Stimulated activated CD4-positive, alpha-beta T cell treated with anti-CD3 and anti-CD28 coated beads, Interleukin-15, amount 100 ng/mL, for 1 hour (primary cell): ENCODE measurements at places on chromosomes 11 and 22.

DNA sequence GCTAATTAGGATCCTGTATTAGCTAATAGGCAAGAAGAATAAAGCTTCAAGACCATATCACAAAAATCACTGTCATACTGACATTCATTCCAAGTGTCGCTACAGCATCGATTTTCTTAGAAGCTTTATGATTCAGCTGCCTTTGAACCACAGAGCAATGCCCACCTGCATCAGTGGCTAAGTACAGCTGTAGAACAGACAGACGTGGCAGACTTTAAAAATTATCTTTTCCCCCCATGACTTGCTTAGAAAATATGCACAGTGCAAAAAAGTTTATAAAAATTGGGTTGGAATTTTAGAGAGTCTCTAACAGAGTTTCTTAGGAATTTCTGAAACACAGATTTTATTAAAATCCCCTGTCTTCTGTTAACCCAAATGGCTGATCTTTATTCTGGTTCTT is 120.8 kb downstream of the CADM1 start:
- DNase-seq = no peak

GRCh38 chr11:74255741-74256375 is 55.6 kb downstream of the P4HA3 start:
- DNase-seq = peak; percentile 22

- DNase-seq = no peak
These were observed 138.4 kb upstream of the DDI1 start for GRCh38 chr11:103898065-103898464.

DNA sequence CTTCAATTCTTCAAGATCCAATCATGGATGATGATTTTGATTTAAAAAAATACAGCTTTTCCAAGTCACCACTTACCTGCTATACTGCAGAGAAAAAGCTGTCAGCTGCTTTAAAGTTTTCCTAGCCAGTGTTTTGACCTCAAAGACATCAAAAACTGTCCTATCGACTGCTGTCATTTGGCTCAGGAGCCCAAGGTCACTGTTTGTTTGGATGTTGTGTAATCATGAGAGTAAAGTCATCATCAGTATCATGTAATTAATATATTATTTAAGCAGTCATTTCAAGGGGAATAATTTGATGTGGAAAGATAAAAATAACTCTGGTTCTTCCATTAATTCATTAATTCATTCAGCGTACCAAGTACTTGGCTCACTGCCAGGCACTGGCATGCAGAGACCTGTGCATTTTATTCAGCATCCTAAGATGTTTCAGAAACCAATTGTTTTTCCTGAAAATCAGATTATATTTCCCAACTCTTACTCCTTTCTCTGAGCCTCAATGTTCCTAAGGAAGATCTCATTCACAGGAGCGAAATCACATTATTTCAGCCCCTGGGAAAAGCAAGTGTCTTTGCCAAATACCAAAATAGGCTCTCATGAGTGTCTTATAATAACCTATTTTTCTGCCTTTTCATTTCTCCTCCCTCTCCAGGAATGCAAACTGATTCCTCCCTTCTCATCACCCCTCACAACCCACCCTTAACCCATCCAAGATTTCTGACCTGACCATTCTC is 59.9 kb downstream of the SLC1A2 start:
- no peak for DNase-seq

GRCh38 chr11:46729110-46730027 is 10.4 kb downstream of the F2 start:
- DNase-seq = no peak

DNA sequence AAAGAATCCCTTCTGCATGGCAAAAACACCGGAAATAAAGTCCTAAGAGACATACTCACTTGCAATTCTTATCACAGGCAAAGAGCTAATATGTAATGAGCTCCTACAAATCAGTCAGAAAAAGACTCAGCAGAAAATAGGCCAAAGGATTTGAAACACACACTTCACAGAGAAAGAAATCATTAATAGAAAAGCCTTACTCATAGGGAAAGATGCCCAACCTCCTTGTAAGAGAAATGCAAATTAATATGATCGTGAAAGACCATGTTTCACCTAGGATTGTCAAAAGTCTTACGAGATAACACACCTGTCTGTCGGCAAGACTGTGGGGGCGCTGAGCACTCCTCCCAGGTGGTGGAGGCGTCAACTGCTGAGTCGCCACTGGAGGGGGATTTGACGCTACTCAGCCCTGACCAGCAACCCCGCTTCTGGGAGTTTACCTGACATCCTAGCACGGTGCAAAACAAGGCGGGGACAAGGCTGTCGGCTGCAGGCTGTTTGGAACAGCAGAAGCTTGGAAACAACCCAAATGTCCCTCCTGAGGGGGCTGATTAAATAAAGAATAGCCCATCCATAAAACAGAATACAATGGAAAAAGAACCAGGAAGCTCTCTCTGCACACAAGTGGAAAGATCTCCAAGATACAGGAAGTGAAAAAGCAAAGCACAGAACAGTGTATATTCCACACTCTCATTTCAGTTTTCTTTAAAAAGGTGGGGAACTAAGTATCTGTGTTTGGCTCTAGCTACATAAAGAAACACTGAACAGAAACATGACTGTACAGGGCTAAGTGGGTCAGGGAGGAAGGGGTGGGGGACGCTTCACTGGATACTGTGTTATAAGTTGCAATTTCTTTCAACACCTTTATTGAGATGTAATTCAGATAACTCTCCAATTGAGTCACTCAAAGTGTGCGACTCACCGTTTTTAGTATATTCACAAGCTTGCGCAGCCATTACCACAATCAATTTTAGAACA is 11.5 kb downstream of the CSNK1E start:
- DNase-seq = peak; percentile 16

DNA sequence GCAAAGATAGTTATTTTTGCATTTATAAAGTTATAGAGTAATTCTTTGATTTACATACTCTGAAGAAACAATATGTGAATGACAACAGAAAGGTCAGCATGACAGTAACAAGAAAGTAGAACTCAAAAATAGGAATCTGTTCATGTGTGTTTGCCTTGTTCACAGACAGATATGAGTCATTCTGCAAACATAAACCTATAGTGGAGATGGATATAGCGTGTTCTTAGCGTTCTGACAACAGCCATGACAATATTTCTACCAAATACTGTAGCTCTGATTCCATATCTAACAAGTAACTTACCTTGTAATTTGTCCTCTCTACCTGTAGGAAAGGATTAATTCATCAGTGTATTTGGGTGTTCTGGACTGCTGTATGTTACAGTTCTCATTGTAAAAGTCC is 208.5 kb upstream of the MTMR2 start:
- no peak for DNase-seq

DNA sequence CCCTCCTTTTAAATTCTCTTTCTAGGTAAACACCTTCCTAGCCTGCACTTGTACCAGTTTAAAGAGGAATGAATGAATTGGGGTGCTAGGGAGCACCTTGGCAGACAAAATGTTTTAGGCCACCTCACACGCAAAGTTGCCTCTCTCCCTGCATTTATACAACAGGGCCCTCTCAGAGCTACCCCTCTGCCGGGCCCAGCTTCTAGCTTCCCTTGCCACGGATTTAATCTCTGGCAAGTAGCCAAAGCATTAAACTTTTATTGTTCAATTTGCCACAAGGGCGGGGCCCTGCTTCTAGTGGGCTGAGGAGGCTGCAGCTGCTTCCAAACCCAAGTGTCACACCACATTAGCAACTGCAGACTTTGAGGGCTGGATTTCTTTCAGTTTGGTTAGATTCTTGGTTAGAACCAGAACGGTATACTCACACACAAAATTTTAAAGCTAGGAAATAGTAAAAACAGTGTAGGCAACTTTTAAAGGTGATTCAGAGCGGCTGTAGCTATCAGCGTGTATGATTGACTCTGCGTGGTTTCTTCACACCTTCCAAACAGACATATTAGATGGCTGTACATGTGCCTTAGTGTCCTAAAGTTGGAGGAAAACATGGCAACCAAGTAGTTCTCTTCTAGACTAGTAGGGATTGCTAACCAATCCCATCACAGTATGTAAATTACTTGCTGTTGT is 6.5 kb downstream of the KREMEN1 start:
- DNase-seq = no peak

DNA sequence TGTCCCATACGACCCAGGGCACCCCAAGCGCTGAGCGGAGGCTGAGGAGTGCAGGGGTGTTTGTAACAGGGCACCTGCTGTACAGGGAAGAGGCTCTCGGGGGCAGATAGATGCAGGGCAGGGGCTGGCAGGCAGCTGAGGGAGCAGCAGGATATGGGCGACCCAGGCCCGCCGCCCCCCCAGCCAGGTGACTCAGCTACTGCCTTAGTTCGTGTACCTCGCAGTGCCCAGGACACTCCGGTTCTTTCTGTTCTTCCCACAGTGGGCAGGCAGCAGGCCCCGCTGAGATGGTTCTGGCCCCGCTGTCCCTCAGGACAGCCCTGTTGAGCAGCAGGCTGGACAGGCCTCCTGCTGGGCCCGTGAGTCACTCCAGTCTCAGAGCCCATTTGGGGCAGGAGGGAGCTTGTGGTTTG is 16.2 kb downstream of the PHLDA2 start:
- DNase-seq = no peak

DNA sequence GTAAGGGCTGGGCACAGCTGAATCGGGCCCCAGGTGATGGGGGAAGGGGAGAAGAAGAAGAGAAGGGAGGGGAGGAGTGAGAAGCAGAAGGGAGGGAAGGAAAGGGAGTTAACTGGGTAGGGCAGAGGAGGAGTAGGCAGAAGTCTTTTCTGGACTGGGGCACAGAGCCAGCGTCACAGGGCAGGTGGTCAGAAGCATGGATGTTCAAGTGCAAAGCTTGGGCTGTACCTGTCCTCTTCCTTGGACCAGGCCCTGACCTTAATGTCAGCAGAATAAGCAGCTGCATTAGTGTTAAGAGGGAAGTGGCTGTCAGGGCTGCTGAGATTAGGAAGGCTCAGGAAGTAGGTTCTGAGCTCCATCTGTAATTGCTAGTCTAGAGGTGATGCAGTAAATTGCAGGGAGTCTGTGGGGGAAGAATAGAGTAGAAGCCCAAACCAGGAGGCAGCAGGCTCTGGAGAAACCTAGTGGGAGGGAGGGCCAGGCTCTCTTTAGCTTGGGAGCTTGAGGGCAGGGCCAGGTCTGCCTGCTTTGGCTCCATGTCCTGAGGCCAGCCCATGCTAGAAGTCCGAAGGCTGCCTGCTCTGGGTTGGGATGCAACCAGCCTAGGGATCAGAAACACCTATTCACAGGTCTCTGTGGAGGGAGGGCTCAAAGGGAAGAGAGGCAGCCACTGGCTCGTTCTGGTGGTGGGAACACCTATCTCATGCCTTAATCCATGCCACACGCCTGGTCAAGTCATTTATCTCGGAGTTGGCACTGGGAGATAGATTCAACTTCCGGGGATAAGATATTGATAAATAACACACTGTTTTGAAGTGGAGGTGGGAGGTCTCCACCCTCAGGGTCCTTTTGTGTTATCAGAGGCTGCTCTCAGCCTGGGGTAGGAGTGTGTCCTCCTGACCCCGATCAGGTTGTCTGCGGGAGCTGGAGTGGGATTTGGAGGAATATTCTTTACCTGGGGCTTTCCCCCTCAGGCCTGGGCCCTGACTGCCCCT is 1.7 kb upstream of the UCP3 start:
- no peak for DNase-seq

- DNase-seq = no peak
These were observed 133.5 kb downstream of the CACNA1I start for GRCh38 chr22:39703928-39704639.

- DNase-seq = no peak
These were observed 14.0 kb downstream of the B3GAT1 start for GRCh38 chr11:134398079-134398444.

DNA sequence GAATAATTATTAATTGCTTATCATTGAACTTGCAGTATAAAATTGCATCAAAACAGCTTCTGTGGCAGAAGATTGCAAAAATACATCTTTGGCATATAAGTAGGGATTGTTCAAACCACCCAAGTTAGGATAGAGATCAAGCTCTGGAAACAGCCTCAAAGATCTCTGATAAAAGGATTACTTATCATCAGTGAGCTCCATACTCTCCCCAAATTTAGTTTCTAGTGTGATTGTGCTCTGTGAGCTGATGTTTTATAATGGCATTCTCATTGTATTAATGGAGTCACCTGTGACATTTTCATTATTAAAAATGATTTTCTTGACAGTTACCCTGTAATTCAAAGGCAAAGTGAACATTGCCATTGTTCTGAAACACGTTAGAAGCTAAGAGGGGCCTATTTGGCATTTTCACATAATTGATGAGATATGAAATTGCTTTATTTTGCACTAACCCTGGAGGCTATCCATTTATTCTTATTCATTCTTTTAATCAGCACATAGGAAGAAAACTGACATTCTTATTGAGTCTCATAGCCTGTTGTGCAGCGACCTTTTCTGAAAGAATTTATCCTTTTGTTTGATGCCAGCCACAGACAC is 626.3 kb upstream of the ANO5 start:
- DNase-seq = no peak

DNA sequence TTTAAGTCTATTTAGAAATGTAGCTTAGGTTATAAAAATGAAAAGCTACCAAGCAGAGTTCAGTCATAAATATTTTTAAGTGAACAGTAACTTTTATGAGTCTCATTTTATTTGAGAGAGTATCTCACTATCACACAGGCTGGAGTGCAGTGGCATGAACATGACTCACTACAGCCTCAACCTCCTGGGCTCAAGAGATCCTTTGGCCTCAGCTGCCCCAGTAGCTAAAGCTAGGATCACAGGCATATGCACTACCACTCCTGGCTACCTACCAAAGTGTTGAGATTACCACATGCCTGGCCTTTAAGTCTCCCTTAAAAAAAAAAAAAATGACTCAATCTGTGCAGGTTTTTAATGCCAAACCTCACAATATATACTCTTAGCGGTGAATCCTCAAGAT is 34.7 kb upstream of the CLNS1A start:
- DNase-seq = no peak

DNA sequence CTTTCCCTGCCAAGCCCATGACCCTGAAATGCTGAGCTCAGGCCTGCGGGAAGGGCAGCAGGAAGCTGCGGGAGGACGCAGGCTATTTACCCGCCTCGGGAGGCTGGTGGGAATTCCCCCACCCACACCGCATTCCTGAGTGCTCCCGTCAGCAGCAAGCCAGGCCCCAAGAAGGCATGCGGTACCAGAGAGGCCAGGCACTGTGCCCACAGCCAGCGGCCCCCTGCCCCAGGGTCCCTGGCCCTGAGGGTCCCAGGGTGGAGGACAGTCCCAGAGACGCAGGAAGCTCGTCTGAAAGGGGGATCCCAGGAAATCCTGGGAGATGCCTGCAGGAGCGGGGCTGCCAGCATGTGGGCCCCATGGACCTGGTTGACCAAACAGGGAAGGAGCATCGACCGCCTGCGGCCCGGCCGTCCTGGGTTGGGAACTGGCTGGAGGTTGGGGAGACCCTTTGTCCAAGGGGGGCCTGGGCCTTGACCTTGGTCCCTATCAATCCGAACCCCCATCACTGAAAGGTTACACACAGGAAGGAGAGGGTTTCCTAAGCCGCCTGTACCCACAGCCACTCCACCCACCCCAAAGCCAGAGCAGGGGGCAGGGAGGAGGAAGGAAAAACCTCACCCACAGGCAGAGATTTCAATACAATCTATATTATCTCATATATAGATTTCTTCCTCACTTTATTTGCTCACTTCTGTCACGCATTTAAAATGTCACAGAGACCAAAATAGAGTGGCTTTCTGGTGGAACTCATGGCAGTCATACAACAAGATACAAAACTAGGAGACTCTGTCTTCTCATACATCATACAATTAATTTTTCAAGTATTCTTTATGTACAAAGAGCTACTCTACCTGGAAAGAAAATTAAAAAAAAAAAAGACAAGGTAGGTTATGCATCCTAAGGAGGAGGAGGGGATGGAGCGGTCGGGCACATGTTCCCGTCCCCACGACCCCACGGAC is 17.1 kb downstream of the MAFF start:
- DNase-seq = no peak

- DNase-seq = no peak
These were observed 32.4 kb downstream of the NF2 start for GRCh38 chr22:29635734-29636357.
